ENCODE measurements at places on chromosomes 16 and 17.

- peak overlapping the region; percentile 99 for H3K27ac ChIP-seq
- peaks cover 29% of the 10 kb centered on the region for H3K4me1 ChIP-seq
- no peaks in the 10 kb centered on the region for H3K27me3 ChIP-seq
These were observed 878 bp upstream of the DNAJA2 start for GRCh38 chr16:46974352-46974751.

- DNase-seq: no peak
- peak overlapping the region; percentile 70 for H3K27ac ChIP-seq
- no peaks in the 10 kb centered on the region for H3K27me3 ChIP-seq
- no peak overlapping the region for H3K4me3 ChIP-seq
- peaks cover 2% of the 10 kb centered on the region for H3K36me3 ChIP-seq
These were observed 3.1 kb upstream of the EXOC7 start for GRCh38 chr17:76106703-76107102.

DNA sequence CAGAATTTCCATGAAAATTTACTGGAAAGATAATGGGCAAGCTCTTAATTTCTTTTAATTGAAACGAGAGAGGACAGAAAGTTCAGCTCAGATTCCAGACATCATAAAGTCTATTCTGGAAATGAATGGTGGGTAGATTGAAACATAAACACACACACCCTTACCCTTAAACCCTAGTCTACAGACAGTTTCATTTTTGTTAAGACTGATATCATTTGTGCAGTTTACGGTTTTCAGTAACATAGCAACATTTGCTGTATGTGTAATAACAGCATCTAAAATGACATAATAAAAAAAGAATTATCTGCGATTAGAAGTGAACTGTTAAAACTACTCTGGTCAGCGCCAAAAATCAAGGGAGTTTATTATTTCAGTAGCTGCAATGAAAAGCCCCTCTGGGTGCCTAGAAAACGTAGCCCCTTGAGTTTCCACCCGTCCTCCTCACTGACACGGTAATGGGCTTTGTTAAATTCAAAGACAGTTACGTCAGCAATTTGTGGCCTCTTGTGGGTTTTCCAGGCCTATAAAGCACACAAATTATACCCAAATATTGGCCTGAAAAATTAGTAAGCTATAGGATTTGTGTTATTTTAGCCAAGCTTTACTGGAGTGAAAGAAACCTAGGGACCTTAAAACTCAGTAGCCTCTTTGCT, 520.6 kb upstream of the SOX9 start:
- DNase-seq: no peak
- H3K27me3 ChIP-seq: no peaks in the 10 kb centered on the region
- no peak overlapping the region for H3K27ac ChIP-seq
- H3K4me1 ChIP-seq: peaks cover 3% of the 10 kb centered on the region
- no peak overlapping the region for H3K4me3 ChIP-seq
- H3K36me3 ChIP-seq: no peaks in the 10 kb centered on the region

GRCh38 chr17:3740611-3741073, 16.9 kb downstream of the HASPIN start:
- H3K4me3 ChIP-seq: no peak overlapping the region
- no peak overlapping the region for H3K27ac ChIP-seq
- no peaks in the 10 kb centered on the region for H3K36me3 ChIP-seq
- peaks cover 4% of the 10 kb centered on the region for H3K27me3 ChIP-seq
- peaks cover 14% of the 10 kb centered on the region for H3K4me1 ChIP-seq
- no peak for DNase-seq

GRCh38 chr16:48511071-48511540, 98.9 kb downstream of the N4BP1 start:
- DNase-seq: no peak
- H3K4me3 ChIP-seq: no peak overlapping the region
- no peaks in the 10 kb centered on the region for H3K36me3 ChIP-seq
- H3K4me1 ChIP-seq: peaks cover 10% of the 10 kb centered on the region
- peak overlapping the region; percentile 37 for H3K27ac ChIP-seq

DNA sequence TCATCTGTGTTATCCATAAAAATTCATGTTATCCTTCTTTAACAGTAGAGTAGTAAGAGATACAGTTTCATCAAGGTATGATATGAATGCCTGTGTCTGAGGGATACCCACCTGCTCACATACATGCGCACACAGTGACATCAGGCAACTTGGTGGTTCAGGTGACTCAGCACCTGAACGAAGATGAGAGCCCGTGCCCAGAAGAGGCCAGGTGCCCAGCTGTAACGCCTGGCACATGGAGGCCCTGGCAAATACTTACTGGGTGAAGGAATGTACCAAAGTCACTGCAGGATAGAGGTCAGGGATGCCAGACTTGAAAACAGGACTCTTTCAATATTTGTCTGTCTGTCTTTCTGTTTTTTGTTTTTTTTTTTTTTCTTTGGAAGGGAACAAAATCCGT, 72.6 kb upstream of the LGALS9 start:
- no peaks in the 10 kb centered on the region for H3K27me3 ChIP-seq
- H3K36me3 ChIP-seq: no peaks in the 10 kb centered on the region
- no peak overlapping the region for H3K4me3 ChIP-seq
- peak overlapping the region; percentile 81 for H3K27ac ChIP-seq

Data from mesothelial cell of epicardium (in vitro differentiated cells).